Fibroblast of skin of left quadriceps (primary cell): ENCODE measurements at places on chromosomes 1 and 21.

- DNase-seq: no peak
Measured at GRCh38 chr1:208551633-208552320, 307.6 kb upstream of the PLXNA2 start.

- no peak for DNase-seq
Measured at GRCh38 chr1:219422811-219423598, 189.9 kb downstream of the ZC3H11B start.

DNA sequence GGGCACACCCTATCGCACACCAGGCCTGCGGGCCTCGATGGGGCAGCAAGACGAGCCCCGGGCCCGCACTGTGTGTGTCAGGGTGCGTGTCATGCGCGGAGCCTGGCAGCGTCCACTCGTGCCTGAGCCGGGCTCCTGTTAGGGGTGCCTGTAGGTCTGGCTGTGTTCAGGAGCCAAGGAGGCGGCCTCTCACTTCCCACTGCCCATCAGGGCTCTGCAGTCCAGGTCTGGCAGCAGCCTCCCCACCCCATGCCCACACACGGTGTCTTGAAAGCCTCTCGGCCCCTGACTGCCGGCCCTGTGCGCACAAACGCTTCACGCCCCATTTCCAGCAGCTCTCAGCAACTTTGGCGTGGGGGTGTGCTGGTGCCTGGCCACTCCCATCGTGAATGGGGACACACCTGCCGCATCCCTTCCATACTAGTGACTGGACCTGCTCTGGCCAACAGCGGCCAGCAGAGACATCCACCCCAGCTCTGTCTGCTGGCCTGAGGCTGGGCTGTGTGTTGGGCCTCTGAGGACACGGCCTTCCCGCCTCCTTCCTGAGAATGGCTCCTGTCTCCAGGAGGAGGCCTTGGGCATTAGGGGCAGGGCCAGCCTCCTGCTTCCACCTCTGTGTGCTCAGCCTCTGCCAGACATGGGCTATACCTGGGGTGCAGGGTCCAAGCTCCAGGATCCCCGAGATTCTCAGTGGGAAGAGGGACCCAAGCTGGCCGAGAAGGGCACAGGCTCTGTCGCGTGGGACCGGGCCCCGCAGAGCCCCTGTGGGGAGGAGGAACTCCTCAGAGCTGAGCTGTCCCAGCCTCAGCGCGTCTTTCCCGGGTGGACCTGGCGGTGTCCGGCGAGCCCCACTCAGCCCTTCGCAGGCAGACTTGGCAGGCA, 41.8 kb upstream of the ACTRT2 start:
- DNase-seq: no peak

DNA sequence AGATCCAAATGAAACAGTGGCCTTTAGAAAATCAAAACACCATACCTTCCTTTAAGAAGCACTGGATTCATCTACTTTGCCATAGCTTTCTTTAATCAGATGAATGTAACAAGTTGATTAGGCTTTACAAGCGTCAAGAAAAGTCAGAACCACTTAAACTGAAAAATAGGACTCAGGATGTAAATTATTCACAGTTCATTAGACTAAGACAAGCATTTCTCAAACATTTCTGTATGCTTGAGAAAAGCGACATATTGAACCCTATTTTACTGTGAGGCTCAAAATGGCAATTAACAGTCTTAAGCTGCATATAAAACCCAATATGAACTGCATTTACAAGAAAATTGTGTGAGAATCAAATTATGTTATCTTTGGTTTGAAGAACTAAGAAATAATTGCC, 256.7 kb upstream of the SNX7 start:
- no peak for DNase-seq

GRCh38 chr1:100353071-100353801, 930 bp downstream of the CDC14A start:
- no peak for DNase-seq

DNA sequence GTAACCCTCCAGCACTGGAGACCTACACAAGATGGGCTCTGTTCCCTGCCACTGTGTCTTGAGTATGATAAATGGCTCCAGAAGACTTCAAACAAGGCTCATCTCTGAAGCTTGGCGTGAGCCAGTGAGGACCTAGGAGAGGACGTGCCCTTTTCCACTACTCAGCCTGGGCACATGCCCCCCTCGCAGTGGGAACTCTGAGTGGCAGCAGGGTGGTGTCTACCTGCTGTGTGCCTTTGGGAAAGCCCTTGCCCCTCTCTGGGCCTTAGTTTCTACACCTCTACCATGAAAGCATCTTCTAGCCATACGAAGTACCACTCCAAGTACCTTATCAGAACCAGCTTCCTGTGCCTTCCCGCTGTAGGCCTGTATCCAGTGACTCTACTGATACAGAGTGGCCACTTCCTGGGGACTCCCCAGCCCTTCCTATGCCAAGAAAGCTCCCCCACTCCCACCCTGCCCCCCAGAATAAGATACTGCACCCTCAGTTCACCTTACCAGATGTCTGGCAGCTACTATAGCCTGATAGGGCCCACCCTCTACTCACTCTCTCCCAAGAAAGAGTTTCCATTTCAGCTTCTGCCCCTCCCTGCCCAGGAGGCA, 3.1 kb upstream of the MOB3C start:
- DNase-seq: no peak

DNA sequence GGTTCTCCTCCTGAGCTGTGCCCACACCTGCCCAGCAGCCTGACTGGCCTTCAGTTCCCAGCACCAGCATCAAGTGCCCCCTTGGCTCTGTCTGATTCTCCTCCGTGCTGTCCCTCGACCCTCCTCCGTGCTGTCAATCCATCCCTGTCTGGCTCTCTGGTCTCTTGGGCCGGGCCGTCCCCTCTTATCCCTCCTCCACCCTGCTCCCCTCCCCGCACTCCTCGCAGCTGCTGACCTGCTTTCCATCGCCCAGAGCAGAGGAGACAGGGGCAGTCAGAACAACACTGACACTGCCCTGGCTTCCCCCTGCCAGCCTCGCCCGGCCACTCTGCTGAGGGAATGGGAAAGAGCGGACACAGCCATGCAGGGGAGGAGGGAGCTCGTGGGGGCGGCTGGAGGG, 267.4 kb downstream of the CAMTA1 start:
- no peak for DNase-seq

DNA sequence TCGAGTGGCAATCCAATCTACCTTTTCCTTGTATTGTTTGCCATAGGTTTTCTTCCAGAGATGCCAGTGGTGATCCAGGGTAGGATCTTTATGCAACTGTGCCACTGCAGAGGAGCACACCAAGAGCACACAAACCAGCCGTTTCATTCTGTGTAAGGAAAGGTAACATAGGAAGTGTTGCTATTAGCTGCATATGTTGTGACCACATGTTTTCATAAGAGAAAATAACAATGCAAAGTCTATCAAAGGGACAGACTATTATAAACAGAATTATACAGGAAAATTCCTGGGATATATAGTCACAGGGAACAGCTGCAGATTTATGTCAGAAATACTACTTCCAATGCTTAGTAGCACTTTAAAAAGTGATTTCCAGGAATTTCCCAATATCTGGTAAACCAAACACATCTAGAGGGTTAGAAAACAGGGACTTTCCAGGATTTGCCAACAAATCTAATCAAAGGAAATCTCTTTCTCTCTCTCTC, 919 bp downstream of the CTSS start:
- DNase-seq: peak; percentile 68

DNA sequence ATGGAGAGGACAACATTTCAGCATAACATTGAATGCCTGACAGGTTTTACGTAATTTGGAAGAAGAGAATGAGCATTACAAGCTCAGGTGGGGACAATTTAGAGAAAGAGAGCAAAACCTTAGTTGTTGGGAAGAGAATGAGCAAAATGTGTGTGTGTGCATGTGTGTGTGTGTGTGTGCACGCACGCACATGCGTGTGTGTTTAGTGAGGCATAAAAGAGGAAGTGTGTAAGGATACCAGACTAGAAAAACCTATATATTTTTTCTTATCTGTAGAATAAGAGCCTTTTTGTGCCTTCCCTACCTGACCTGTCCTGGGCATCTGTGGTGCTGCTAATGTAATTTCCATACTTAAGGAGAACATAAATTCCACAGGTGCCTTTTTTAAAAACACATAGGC, 99.0 kb upstream of the PLXNA2 start:
- DNase-seq: no peak

DNA sequence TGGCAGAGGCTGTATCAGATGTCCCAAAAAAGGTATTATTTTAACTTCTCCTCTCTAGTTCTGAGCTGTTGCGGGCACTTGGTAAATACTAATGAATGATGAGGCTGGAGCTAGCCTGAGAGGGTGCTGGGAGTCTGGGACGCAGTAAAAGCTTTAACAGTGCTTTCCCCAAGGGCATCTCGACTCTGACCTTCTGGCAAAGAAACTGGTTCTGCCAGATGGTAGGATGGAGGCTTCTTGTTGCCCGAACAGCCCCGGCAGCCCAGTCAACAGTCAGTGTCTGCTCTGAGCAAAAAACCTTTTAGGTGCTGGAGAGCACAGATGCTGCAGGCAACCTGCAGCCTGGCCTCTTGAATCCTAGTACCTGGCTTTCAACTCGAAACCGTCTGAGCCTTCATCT, 2.5 kb upstream of the PNRC2 start:
- DNase-seq: no peak

- no peak for DNase-seq
Measured at GRCh38 chr1:11570821-11571380, 83.3 kb downstream of the FBXO2 start.

DNA sequence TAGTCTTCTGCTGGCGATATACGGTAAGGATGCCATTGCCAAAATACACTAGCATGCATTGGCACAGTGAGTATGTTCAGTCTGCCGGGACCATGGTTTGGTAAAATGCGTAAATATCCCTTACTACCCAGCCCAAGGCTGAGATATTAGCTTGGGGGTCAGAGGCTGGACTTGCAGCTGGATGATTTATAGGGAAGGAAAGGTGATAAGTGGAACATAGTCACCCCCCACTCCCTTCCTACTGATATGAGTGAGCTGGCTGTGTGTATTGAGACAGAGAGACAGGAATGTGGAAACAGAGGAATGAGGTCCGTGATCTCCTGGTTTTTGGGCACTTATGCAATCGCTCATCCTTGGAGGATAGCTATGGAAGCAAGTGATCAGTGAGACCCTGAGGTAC, 642.8 kb downstream of the KCNT2 start:
- no peak for DNase-seq

DNA sequence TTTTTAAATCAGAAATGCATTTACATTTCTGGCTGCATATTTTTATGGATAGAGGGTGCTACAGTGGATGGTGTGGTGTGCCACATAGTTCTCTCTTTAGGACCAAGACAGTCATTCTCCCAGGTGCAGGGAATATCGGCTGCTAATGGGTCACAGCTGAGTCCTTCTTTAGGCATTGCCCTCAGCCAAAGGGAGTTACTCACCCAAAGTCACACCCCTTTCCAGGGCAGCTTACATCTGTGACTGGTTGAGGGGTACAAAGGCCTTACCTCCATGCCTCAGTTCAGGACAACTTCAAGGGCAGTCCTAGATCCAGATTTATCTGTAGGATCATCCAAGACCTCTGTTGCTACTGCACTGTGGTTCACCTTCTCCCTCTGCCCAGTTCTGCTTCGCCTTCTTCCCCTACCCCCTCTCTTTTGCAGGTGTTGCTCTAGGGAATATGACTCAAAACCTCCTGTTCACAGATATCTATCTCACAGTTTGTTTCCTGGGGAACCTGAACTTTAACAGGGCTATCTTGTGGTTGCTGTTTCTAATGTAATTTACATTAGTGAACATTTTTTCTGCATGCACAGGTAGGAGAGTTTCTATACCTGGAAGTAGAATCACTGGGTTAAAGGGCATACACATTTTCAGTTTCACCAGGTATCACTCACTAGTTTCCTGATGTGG, 413.9 kb downstream of the RPS6KC1 start:
- DNase-seq: no peak

- no peak for DNase-seq
Measured at GRCh38 chr1:246587606-246588005, 21.4 kb downstream of the CNST start.

DNA sequence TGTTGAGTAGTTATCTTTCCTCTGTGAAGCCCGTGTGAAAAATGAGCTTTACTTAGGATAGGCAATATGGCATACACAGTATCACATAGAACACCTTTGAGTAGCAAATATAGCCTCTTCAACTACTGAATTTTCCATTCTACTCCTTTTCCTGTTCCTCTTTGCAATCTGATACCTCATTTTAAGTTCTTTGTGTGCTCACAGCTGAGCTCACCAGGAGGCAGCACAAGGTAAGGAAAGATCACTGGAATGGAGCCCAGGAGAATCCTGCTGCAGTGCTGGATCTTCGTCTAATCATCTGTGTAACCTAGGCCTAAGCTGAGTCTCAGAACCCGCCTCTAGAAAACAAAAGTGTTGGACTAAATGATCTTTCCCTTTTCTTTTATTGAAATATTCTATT, 171.0 kb downstream of the LRRC40 start:
- DNase-seq: peak; percentile 46

DNA sequence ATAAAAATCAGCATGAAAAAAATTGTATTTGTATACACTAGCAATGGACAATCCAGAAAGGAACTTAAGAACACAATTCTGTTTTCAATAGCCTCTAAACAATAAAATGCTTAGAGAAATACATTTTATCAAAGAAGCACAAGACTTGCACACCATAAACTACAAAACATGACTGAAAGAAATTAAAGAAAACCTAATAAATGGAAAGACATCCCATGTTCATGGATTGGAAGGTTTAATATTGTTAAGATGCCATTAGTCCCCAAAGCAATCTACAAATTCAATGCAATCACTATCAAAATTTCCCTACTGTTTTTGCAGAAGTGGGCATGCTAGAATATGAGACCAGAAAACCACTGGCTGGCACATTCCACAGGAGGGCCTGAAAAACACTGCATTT, 49.4 kb downstream of the PRSS38 start:
- DNase-seq: no peak

DNA sequence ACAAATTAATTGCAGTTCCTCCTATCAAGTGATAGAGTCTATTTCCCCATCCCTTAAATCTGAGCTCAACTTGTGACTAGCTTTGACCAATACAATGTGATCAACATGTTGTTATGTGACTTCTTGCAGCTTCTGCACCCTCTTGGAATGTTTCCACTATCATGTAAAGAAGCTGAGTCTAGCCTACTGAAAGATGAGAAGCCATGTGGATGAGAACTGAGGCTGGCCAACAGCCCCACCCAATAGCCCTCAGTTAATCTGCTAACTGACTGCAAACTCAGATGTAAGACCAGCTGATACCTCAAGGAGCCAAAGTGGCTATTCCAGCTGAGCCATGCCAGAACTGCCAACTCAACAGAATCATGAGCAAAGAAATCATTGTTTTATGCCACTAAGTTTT, 44.0 kb downstream of the LYST start:
- DNase-seq: no peak

GRCh38 chr1:225617956-225618355, 35.0 kb downstream of the ENAH start:
- DNase-seq: no peak

GRCh38 chr1:187070076-187070475, 241.3 kb downstream of the PLA2G4A start:
- no peak for DNase-seq

- no peak for DNase-seq
Measured at GRCh38 chr21:32566741-32567389, 18.5 kb downstream of the TCP10L start.

GRCh38 chr1:150906329-150906728, 19.4 kb downstream of the CTXND2 start:
- DNase-seq: no peak

GRCh38 chr1:198377702-198378101, 162.8 kb downstream of the ATP6V1G3 start:
- no peak for DNase-seq
